ENCODE measurements at places on chromosomes 7 and 10.

DNA sequence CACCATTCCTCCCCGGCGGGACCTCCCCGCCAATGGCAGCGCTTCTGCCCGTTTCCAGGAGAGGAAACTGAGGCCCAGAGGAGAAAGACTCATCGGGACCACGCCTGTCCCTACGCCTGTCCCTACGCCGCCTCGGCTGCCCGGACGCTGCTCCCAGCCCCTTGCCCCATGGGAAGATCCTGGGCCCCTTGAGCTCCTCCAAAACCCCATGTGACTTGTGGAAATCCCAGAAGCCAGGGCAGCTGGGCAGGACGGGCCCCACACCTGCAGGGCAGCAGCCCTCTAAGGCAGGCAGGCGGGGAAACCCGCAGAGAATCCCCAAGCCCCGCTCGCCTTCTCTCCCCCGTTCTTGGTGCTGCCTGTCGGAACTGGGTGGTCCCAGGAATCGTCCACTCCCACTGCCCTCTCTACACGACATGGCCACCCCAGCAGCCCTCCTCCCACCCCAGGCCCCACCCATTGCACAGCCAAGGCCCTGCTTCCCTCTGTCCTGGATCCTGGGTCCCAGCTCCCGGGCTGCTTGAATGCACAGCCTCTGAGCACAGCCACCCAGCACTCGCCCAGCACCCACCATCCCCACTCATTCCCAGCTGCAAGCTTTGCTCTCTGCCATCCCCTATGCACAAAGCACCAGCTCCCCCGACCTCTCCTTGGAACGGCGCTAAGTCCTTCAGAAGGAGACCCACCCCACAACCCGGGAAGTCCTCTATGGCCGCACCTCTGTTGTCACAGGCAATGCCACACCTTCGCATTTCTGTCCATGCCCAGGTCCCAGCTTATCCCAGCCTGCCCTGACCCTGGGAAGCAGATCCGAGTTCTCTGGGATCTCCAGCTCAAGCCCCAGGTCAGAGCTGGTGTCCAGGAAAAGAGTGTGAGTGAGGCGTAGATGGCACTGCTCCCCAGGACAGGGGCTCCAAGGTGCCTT is 50.6 kb downstream of the SLC29A4 start:
- no peak for DNase-seq

GRCh38 chr7:129074361-129074871 is 19.5 kb upstream of the TNPO3 start:
- DNase-seq: no peak

GRCh38 chr10:59079386-59080226 is 96.8 kb upstream of the PHYHIPL start:
- no peak for DNase-seq

DNA sequence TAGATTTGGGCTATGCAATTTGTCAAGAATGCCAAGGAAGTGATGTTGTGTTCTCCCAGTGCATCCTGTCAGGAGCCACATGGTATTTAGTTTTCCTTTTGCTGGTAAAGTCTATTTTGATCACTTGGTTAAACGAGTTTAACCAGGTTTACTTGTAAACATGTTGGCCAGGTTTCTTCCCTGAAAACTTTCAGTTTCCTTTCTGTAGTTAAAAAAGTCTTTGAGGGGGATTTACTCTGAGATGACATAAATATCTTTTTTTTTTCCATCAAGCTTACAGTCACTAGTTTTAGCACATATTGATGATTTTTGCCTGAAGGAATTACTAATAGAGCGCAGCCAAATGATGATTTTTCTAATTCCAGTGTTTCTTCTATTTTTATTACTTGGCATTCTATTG is 320.5 kb downstream of the PHF14 start:
- no peak for DNase-seq

DNA sequence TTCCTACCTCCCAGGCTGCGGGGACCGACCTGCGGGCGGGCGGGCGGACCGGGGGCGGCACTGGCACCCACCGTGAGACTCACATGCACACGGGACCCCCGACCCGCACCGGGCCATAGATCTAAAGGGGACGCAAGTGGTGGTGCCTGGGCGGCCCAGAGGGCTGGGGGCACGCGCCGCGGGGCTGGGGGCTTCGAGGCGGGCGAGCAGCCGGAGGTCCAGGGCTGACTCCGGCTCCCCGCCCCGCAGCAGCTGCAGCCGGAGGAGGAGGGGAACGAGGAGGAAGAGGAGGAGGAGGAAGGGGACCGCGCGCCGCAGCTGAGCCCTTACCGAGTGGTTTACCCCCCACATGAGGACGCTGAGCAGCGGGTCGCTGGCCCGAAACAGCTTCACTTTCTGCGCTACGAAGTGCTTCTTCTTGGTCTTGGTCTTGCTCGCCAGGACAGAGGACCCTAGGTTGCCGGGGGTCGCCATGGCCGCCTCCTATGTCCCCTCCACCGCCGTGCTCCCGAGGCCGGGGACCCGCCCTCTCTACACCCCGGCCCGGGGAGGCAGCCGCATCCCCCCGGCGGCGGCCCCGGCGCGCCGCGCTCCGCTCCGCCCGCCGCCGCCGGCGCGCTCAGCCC is 412 bp downstream of the PIP4K2A start:
- DNase-seq: no peak

DNA sequence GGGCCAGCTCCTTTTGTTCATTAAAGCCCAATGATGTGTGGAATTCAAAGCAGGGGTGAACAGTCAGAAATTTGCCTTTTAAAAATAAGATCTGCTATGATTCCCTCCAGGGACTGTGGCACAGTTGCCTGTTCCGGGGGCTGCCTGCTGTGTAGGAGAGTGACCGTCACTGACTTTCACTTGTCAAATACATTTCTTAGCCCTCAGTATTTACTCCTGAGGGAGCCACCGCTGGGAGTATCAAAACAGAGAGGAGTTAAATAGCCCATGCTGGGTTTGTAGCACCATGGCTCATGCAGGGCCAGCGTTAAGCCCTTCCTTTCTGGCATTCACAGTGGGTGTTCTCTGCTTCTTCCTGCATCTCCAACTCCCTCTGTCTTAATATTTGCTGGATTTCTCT is 897.8 kb downstream of the SORCS3 start:
- DNase-seq: no peak

DNA sequence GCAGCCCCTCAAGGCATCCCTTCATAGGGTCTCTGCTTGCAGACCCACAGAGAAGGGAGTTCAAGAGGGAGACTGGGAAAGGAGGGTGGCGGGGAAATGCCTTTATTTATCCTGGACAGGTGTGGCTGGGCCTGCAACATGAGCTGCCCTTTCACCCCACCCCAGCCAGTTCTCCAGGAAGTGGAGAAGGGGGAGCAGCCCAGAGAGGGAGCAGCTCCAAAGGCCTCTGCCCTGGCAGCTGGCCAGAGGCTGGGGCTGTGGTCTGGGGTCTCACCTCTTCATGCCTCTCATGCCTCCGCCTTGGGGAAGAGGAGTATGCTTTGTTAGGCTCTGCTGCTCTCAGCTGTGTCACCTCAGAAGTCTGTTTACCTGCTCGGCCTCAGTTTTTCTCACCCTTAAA is 3.1 kb downstream of the LDB3 start:
- DNase-seq: no peak

- no peak for DNase-seq
Measured at GRCh38 chr7:18305866-18306265, 189.7 kb upstream of the HDAC9 start.

DNA sequence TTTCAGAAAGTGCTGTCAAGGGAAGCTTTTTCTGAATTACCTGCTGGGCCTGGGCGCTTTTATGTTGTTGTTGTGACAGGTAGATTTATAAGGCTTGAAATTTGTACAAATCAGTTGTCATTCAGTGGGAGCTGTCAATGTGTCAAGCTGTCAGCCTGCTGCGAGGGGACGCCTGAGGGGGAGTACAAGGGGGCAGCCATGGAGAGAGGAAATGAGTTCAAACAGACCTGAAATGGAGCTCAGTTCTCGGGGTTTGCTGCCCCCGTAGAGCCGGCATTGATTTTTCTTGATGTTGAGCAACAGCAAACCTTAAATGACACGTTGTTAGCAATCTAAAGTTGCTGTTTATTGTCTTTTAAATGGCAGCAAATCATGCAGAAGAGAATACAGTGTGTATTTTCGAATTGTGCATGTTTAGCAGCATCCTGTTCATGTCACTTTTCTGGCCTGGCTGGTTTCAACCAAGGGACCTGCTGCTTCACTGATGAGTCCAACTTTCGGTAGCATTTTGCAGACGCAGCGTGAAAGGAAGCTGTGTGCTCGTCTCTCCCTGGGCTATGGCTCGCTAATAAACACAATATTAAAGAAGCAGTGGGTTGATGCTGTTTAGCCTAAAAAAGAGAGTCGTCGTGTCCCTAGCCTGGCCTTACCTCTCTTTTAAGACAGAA is 166.5 kb downstream of the LRMDA start:
- DNase-seq: no peak

- no peak for DNase-seq
Measured at GRCh38 chr10:126536148-126536547, 134.3 kb downstream of the C10orf90 start.

- DNase-seq: no peak
Measured at GRCh38 chr10:110268971-110269370, 35.7 kb downstream of the SMNDC1 start.

GRCh38 chr10:11789306-11789705 is 33.9 kb upstream of the PROSER2 start:
- no peak for DNase-seq

DNA sequence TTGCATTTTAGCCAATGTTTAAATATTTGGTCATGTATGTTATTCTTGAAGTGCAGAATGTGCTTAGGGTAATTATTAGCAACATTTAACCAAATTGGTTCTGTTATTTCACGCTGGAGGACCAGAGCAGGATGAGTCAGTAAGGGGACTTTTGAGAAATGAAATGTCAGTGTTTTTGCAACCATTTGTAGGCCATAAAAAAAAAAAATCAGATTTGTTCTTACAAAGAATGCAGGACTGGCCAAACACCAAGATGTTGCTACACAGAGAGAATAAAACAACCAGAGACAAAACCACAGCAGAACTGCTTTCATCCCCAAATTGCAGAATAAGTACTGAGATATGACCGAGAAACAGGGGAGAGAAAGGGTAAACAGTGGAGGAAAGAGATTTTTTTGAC is 62.1 kb downstream of the TPST1 start:
- DNase-seq: no peak

GRCh38 chr10:69130251-69130650 is 6.3 kb downstream of the VPS26A start:
- no peak for DNase-seq

DNA sequence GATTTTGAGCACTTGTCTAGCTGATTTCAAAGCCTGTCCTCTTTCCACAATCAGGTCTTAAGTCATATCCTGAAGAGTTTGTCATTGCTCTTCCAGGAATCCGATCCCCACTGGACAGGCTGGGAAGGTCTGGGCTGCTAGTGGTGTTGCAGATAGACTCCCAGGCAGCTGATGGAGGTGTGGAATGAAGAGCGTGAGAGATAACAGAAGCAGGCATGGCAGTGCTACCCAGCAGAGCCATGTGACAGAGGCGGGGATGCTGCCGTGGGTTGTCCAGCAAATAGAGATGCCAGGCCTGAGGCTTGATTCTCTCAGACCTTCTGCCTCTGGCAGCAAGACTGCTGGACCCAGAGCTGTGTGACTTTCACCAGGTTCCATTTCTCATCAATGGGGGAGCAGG is 116.5 kb upstream of the EEPD1 start:
- DNase-seq: no peak

DNA sequence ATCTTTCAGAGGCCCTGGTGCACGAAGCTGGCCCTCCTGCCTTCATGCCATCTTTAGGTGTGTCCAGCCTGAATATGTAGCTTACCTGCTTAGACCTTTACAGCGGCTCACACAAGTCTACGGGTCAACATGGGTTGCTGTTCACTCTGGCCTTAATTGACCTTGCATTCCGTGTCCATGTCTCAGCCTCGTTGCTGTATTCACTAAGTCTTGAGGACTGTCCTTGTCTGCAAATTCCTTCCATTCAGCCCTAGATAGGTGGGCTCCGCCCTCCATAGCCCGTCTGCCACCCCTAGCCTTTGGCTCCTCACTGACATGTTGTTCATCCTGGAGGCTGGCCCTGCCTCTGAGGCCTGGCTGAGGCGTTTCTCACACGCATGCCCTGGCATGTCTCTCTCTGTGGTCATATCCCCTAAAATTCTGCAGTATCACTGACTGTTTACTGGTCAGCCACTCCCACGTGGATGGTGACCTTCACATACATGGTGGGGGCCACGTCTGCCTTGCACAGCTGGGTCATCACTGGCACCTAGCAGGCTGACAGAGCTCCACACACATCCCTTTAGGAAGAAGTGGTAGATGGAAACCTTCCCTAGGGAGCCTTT is 394.1 kb upstream of the MKI67 start:
- no peak for DNase-seq

GRCh38 chr10:61456095-61456789 is 3.1 kb upstream of the TMEM26 start:
- no peak for DNase-seq

- peak; percentile 23 for DNase-seq
Measured at GRCh38 chr7:13990319-13990983, 985 bp upstream of the ETV1 start.

DNA sequence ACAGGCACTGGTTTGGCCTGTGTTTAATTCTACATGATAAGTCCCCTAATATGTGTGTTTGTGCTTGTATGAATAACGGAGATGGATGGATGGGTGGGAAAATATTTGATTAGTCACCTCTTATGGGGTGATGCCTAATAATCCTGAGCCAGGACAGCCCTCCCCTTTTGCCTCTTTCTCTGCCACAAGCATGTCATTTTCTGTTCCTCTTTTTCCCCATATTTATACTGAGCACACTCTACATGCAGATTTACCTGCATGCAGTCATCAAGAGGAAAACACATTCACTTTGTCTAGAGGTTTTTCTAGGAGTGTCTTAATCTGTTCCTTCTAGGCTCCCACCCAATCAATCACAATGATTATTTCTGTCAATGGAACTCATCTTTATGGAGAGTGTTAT is 111.6 kb upstream of the TBX20 start:
- DNase-seq: no peak

Data from NCI-H526 (cell line).